Stimulated activated CD8-positive, alpha-beta memory T cell treated with anti-CD3 and anti-CD28 coated beads, Interleukin-4, amount 100 ng/mL, for 1 hour (primary cell): ENCODE measurements at places on chromosomes 7 and 10.

GRCh38 chr7:4684846-4685245 lies 2.8 kb downstream of the FOXK1 start:
- DNase-seq: no peak

GRCh38 chr7:92137557-92137956 lies 3.3 kb upstream of the CYP51A1 start:
- no peak for DNase-seq

- no peak for DNase-seq
These were observed 37.2 kb downstream of the ERLIN1 start for GRCh38 chr10:100148353-100149211.

DNA sequence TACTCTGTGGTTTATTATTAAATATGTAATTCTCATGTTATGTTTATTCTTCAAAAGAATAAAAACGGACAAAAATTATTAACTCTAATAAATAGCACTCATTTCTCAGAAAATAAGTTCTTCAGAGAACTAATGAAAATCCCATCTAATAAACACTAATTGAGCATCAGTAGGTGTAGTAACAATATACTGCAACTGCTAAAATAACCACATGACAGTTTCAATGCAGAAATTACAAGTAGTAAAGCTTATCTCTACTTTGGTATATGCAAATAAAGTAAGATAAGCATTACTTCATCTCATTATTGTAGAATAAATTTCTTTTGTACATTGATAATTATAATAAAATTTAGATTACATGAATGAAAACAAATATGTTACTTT lies 56.4 kb upstream of the DKK1 start:
- no peak for DNase-seq

- DNase-seq: no peak
These were observed 208.6 kb upstream of the RNF32 start for GRCh38 chr7:156432018-156432417.

- no peak for DNase-seq
These were observed 117.8 kb upstream of the C1QL3 start for GRCh38 chr10:16639471-16639870.

GRCh38 chr7:108409146-108409545 lies 47.1 kb downstream of the NRCAM start:
- no peak for DNase-seq

- DNase-seq: no peak
These were observed 755.3 kb upstream of the GALNT17 start for GRCh38 chr7:70376561-70377031.

DNA sequence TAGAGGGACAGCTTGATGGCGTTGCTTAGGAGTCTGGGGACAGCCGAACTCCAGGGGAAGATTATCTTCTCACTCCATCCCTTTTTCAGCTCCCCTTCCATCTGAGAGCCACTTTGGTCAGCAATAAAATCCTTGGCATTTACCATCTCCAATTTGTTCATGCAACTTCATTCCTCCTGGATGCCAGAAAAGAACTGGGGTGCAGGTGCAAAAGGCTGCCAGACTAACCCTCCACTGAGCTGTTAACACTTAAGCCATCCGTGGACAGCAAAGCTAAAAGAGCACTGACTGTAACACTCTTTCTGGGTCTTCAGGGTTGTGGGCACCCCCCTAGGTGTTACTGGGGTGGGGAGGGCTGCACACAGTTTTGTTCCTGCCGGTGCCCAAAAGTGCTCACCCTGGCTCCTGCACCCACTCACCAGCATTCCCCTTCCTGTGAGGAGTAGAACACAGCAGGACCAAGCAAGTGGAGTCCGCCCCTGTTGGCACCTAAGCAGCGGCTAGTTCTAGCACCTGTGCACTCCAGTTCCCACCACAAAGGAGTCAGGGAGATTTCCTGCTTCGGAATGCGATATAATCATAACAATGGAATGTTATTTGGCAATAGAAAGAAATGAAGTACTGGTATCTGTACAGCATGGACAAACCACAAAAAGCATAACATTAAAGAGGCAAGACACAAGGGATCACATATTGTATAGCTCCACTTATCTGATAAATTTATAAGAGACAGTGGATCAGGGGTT lies 95.1 kb downstream of the NPY start:
- DNase-seq: no peak

DNA sequence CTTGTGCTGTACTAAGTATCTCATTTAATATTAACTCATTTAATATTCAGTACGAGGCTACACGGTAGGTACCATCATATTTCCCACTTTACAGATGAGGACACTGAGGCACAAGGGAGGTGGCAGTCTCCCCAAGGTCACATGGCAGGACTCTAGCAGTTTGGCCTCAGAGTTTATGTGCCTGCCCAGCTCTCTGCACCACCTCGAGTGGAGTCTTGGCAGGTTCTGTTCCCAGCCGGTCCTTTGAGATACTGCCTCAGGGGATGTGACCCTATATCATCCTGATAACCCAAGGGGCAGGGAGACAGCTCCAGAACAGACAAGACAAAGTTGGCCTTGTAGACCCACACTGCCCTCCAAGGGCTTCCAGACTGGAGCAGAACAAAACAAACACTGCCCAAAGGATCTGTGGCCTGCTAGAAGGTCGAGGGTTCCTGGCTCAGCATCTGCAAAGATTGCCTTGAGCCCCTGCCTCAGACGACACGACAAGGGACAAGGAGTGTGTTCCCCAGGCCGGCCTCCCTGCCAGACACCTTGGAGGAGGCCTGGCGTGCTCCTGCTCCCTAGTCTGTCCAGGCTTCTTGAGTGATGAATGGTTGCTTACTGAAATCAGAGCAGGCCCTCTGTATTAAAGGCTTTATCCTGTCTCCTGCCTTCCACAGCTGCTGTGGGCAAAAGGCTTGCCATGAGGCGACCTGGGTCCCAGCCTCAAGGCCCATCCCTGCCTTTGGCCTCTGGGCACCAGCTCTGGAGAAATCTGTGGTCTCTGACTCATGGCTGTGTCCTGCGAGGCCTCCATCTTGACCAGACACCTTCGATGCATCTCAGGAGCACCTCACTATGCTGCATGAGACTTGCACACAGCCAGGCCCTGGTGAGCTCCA lies 3.9 kb upstream of the PWWP2B start:
- no peak for DNase-seq

GRCh38 chr10:44771233-44771995 lies 139.7 kb upstream of the TMEM72 start:
- DNase-seq: no peak

GRCh38 chr7:158676171-158676840 lies 28.3 kb downstream of the NCAPG2 start:
- no peak for DNase-seq

GRCh38 chr7:30994206-30995100 lies 30.7 kb downstream of the GHRHR start:
- no peak for DNase-seq

DNA sequence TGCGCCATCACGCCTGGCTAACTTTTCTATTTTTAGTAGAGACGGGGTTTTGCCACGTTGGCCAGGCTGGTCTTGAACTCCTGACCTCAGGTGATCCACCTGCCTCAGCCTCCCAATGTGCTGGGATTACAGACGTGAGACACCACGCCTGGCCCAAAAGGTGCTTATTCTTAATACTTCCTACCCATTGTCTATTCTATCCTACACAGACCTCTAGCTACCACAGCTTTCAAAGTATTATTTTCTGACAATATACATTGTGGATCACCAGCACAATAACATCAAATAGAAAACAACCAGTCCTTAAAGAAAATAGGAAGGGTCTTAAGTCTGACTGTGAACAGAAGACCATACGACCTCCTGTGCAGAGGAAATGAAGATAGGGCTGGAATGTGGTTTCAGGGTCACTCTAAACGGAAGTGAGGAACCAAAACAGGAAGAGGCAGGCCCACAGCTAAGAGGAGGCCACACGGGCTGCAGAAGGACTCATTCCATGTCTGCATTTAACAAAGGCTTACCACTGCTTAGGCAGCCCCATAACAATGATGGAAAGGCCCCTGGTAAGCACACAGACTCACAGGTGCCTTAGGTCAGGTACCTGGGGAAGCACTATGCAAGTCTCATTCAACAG lies 115.2 kb downstream of the ZFAND4 start:
- DNase-seq: no peak

DNA sequence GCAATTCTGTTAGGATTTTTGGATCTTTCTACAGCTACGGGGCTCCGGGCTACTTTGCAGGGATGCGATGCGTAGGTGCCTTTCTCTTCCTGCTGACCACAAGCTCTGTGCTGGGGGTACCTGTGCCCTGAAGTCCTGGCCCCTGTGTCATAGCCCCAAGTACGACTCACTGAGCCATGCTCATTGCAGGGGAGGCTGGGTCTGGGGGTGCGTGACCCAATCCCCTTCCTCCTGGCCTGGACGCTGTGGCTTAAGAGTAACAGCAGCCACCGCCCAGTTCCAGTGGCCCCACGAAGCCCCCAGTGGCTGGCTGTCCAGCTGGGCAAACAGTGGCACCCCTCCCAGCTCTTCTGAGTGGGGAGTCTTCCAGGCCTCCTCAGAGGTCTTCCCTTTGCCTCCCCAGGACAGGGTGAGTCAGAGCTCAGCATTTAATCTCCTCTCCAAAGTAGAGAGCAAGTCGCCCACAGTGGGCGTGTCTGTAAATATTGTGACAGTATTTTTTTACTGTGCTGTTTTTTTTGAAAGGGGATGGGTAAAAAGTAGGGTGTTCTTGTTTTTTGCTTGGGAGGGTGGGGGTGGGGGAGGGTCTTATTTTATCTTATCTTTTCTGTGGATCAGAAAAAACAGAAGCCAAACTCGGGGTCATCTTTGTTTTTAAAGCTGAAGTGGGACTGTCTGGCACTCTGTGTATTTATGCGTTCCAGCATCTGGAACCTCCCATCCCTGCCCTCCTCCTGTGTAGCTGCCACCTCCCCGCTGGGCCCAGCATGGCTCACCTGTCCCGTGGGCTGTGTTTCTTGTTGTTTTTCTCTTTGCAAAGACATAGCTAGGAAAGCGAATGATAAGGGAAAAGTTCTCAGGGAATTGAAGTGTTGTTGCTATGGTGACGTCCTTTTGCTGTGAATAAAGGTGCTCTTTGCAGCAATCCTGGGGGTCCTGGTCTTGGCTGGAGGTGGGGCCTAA lies 8.2 kb downstream of the LFNG start:
- no peak for DNase-seq

DNA sequence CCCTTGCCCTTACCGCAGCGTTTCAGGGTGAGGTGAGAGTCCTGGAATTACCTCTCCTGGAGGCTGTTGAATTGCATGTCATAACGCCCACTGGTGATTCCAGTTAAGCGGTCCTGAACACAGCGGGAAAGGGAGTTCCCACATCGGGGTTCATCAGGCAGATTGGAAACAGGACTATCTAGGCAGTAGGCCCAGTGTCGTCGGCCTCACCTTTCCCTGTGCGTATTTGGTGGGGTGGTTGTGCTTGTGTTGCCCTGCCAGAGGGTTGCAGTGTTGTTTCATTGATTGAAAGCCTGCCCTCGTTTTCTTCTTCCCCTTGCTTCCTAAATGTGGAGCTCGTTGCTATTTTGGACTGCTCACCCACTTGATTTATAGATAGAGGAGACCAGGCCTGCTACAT lies 10.6 kb upstream of the SUN1 start:
- no peak for DNase-seq
